Keratinocyte (primary cell): ENCODE measurements at places on chromosomes 4 and X. TPM values are rescaled to one million over a fixed set of nuclear protein-coding genes. Genes with fewer than 3 reads are reported as not detected.
A peak's percentile ranks its signal among the peaks of the same experiment; 100 is the strongest.

DNA sequence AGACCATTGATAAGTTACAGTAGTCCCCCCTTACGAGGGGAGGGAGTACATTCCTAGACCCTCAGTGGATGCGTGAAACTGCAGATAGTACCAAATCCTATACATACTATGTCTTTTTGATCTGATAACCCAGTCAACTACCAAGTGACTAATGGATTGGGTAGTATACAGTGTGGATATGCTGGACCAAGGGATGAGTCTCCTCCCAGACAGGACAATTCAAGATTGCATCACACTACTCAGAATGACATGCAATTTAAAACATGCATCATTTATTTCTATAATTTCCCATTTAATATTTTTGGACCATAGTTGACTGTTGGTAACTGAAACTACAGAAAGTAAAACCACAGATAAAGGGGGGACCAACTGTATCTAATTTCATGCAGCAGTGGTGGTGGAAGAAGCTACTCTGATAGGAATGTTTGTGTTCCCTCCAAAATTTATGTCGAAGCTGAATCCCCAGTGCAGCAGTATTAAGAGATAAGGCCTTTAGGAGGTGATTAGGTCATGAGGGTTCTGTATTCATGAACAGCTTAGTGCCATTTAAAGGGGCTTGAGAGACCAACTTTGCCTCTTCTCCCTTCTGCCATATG, 11.9 kb downstream of the HADH start:
- no peak overlapping the region for H3K4me3 ChIP-seq
- H3K4me1 ChIP-seq = no peaks in the 10 kb centered on the region
- no peaks in the 10 kb centered on the region for H3K27me3 ChIP-seq
- H3K27ac ChIP-seq = no peak overlapping the region
- no peak for DNase-seq
- H3K36me3 ChIP-seq = no peaks in the 10 kb centered on the region

DNA sequence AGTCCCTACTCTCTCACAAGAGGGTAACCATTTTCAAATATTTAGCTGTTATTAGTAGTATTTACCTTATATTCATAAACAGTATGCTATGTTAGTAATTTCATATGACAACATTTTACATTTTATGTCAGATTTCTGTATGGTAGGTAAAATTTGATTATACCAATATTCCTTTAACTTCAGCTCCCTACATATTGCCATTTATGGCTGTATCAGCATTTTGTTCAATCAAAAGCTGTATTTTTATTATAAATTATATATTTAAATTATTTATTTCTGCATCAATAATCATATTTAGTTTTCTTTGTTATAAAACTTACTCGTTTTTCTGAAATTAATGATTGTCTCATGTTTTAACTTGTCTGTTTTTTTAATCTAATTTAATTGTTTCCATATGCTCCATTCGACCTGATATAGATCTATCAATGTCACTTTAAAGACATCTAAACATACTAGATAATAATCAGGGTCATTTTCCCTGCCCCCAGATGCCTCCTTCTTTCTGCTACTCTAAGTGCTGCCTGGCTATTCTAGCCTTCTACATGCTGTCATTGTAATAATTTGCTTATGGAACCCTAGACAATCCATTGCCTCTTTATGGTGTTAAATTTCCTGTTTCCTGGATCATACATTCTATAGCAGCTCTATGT, 1976.7 kb upstream of the ADGRL3 start:
- H3K4me1 ChIP-seq = no peaks in the 10 kb centered on the region
- H3K36me3 ChIP-seq = no peaks in the 10 kb centered on the region
- no peaks in the 10 kb centered on the region for H3K27me3 ChIP-seq
- no peak overlapping the region for H3K4me3 ChIP-seq
- H3K27ac ChIP-seq = no peak overlapping the region

DNA sequence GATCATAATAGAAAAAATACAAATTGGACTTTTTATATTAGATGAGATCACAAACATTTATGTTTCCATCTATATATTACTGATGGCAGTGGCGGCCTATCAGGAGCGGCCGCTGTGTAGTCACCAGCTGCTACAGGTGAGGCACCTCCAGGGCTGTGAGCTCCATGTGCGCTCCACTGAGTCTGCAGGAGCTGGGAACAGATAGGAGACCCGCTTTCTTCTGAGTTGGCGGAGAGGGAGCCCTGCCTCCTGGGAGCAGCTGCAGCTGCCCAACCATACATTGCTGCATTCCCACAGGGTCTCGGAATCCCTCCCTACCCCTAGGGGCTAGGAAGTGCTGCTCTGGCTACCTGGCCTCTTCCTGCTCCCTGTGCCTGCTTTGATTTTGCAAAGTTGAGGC, 812.9 kb downstream of the PDHA2 start:
- H3K36me3 ChIP-seq = no peaks in the 10 kb centered on the region
- H3K27ac ChIP-seq = no peak overlapping the region
- no peak overlapping the region for H3K4me3 ChIP-seq
- no peaks in the 10 kb centered on the region for H3K27me3 ChIP-seq

DNA sequence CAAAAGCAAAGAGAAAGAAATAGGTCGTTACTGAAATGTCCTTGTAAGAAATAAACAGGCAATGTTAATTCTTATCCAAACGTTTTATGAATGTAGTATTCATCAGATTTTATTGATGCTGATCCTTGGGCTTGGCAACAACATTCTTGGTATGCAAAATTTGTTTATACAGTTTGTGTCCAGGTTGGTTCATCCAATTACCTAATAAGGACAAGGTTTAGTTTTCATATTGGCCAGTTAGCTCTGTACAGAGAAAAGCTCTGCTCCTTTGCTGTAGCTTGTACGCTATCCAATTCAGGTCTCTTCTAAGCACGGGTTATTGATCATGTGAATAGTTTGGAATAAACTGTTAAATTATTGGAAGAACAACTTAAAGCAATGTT, 14.4 kb upstream of the CCNG2 start:
- H3K36me3 ChIP-seq = no peaks in the 10 kb centered on the region
- H3K4me3 ChIP-seq = no peak overlapping the region
- DNase-seq = no peak
- no peak overlapping the region for H3K27ac ChIP-seq
- no peaks in the 10 kb centered on the region for H3K27me3 ChIP-seq
- peaks cover 11% of the 10 kb centered on the region for H3K4me1 ChIP-seq

- no peaks in the 10 kb centered on the region for H3K36me3 ChIP-seq
- H3K27me3 ChIP-seq = no peaks in the 10 kb centered on the region
- no peak for DNase-seq
- no peak overlapping the region for H3K27ac ChIP-seq
- no peak overlapping the region for H3K4me3 ChIP-seq
Observed at GRCh38 chr4:73730867-73731266, 9.5 kb upstream of the CXCL8 start.

GRCh38 chr4:20506827-20507226, 193.4 kb upstream of the PACRGL start:
- no peaks in the 10 kb centered on the region for H3K4me1 ChIP-seq
- H3K27ac ChIP-seq = peak overlapping the region; percentile 57
- H3K27me3 ChIP-seq = no peaks in the 10 kb centered on the region
- no peak for DNase-seq
- H3K36me3 ChIP-seq = no peaks in the 10 kb centered on the region
- H3K4me3 ChIP-seq = no peak overlapping the region

DNA sequence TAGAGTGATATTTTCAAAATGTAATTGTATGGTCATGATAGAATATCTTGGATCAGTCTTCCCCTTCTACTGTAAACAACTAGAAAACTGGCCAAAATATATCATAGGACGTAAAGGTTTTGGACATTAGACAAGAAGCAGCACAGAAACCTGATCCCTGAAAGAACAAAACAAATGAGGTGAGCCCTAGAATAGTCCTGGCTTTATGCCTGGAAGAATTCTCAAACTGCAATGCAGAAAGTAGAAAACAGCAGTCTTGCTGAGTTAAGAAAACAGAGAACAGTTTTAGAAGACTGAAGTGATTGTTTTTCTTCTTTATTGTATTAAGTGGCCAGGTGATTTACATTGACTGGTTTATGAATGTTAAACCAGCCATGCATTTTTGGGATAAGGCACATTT, 19.5 kb downstream of the NSUN7 start:
- DNase-seq = no peak
- H3K27ac ChIP-seq = no peak overlapping the region
- no peak overlapping the region for H3K4me3 ChIP-seq
- no peaks in the 10 kb centered on the region for H3K27me3 ChIP-seq

SPANXN1 gene
- polyA plus RNA-seq = not detected in 3 replicates

XAGE5 gene
- polyA plus RNA-seq = not detected in 3 replicates

SORBS2 gene
- 0.14 to 0.55 TPM (median 0.18 TPM) in 3 replicates for polyA plus RNA-seq

MAGED4 gene
- 0.06 TPM in 1 of 3 replicates, not detected in the others for polyA plus RNA-seq

GABRE gene
- 14.6 to 47.9 TPM (median 34.1 TPM) in 3 replicates for polyA plus RNA-seq
